Mesendoderm (in vitro differentiated cells): ENCODE measurements at places on chromosomes 1 and 21.

GRCh38 chr1:209697126-209697525 lies 7.5 kb upstream of the HSD11B1 start:
- DNase-seq, result no peak

DNA sequence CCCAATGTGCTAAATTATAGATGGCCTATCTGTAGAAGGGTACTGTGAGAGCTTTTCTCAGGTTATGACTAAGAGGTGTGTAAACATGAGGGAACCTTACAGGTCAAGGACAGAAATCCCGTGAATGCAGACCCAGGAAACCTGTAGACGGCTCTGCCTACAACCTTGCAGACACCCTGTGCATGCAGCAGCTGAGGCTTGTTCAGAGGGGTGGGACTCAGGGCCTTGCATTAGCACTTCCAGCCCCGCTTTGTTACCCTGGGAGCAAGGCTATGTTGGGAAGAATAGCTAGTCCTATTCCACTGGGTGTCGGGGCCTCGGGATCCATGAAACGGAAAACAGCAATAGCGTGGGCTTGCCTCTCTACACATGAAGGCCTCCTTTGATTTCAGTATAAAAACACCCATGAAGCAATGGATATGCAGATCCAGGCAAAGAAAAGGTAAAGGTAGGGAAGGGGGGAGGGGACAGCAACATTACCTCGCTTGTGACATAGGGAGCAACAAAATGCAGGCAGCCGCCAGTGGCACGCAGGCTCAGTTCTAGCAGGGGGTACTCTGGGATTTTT lies 9.5 kb upstream of the NDUFS5 start:
- peak; percentile 45 for DNase-seq

DNA sequence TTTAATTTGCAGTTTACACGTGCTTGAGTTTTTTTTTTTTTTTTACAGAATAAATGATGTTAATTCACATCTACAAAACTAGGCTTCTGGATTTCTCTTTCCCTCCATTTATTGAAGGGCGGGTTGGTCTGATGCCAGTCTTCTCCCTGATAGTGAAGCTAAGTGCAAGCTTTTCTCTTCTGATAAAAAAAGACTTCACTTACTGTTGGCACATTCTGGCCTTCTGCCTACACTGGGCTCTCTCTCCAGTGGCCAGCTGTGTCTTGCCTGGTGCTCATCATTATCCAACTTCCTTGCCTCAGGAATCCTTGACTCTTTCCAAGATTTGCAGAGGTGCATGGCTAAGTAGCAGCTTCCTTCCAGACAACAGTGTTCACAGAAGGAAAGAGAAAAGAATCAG lies 7.6 kb upstream of the RAP1A start:
- DNase-seq, result no peak

DNA sequence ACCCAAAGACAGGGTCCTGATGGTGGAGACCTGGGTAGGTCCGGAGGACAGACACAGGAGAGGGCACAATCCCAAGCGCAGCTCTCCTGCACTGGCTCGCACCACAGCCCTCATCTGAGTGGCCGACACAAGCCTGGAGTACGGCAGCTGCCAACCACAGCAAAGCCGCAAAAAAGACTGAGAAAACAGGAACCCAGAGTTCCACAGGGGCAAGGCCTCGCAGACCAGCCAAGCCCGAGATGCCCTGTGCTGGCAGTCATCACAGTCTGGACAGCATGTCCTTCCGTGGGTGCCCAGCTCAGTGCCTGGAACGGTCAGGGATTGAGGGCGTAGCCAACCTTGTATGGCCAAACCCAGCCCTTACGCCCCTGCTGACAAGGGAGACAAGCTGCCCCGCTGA lies 11.4 kb downstream of the ZBTB48 start:
- DNase-seq, result no peak

GRCh38 chr1:150236614-150237100 lies 745 bp upstream of the ANP32E start:
- no peak for DNase-seq

DNA sequence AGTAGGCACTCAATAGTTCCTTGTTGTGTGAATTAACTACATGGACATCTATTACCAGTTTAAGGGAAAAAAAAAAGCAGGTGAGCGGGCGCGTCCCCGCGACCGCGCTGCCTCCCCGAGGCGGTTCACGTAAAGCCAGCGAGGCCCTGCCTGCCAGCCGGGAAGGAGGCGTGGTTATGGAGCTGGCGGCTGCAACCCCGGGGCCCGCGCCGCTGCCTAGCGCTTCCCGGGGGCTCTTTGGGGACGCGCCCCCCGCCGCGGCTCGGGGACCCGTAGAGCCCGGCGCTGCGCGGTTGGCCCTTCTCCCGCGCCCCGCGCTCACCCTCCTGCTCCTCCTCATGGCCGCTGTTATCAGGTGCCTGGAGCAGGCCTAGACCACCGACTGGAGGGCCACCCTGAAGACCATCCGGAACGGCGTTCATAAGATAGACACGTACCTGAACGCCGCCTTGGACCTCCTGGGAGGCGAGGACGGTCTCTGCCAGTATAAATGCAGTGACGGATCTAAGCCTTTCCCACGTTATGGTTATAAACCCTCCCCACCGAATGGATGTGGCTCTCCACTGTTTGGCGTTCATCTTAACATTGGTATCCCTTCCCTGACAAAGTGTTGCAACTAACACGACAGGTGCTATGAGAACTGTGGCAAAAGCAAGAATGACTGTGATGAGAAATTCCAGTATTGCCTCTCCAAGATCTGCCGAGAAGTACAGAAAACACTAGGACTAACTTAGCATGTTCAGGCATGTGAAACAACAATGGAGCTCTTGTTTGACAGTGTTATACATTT lies 2.6 kb upstream of the CC2D1B start:
- DNase-seq, result peak; percentile 69

DNA sequence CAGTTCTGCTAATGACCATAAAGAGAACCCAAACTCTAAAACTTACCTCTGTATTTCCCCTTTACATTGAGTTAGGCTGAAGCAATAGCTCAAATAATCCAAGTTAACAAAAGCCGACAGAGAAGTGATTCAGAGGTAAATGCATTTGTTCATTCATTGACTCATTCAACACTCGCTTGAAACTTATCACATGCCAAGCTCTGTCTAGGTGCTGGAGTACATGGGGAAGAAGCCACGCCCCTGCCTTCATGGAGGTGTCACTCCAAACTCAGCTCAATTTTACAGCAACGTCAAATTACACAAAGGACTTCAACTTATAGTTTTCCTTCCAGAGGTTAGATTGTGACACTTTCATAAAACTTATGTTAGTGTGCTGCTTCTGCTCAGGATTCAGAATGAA lies 45.8 kb downstream of the SLC25A24 start:
- no peak for DNase-seq
